ENCODE measurements at places on chromosomes 1 and 21.

DNA sequence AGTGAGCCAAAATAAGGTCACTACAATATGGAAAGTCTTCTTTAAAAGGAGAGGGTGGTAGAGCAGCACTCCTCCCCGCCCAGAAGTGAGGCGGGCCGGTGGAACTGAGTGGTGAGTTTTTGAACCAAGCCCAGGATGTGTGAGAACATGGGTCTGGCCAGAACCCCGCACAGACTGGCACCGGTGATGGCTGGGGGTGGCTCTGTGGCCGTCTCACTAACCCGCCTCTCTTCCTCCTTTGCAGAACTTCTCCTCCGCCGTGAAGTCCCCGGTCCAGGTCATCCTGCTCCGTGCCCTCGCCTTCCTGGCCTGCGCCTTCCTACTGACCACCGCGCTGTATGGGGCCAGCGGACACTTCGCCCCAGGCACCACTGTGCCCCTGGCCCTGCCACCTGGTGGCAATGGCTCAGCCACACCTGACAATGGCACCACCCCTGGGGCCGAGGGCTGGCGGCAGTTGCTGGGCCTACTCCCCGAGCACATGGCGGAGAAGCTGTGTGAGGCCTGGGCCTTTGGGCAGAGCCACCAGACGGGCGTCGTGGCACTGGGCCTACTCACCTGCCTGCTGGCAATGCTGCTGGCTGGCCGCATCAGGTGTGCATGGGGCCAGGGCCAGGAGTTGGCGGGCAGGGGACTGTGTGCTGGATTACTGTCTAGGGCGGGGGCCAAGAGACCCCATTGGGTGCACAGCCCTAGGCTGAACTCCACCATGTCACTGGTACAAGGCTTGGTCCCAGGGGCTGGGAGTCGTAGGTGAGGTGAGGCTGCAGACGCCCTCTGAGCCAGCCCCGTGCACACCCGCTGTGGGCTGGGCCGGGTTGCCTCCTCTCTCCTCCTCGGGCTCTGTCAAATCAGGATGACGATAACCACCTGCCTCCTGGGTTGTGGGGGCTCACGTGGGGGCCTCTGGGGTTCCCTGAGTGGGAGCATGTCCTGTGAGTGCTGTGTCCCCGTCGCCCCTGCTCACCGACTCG, 12.4 kb downstream of the TMEM201 start:
- DNase-seq, result no peak

DNA sequence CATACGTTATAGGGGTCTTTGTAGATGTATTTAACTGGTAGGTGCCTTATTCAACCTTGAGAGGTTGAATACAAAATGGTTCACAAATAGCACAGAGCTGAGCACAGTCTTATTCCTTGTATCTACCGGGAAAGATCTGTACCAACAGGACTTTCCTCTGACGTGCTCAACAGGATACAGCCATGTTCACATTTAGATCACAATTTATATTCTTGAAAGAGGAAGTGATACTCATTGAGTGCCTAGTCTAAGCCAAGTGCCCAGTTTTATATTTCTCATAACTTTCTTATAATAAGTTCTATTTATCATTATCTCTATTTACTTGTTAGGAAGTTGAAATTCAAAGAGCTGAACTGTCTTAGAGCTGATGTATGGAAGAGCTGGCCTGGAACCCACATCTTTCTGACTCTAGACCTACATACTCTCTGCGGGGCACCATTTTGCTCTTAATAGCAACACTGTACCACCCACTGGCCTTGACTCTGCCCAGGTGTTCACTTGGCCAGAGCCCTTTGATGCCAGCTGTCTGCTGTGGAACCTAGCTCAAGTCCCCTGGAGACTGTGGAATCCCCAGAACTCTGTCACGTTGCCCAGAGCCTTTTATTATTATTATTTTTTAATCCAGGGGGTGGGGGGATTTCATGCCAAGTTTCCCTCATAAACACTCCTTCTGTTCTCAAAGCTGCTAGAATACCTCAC, 156.2 kb downstream of the TPR start:
- DNase-seq, result no peak

DNA sequence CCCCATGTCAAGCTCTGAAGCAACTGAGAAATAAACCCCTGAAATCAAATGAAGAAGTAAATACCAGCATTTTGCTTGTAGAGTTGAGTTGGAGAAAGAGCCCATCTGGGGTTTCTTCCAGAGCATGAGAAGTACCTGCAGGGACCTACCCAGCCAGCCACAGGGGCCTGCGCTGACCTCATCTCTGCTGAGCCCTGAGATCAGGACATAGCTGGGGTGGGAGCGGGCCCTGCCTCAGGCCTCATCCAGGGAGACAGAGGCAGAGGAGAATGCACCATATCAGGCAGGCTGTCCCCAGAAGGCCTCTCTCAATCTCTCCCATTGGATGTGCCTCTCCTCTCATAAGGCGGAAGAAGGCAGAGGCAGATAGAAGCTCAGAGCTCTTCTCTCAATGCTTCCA, 27.6 kb downstream of the RUNX1 start:
- no peak for DNase-seq

GRCh38 chr1:66968574-66968973, 43.8 kb downstream of the MIER1 start:
- DNase-seq, result no peak

- no peak for DNase-seq
Observed at GRCh38 chr1:203085528-203086406, at the start of gene MYOG. TSS of gene MYOG (minus strand) at chr1:203086012. CDS start at chr1:203085961, 51 bp downstream.

DNA sequence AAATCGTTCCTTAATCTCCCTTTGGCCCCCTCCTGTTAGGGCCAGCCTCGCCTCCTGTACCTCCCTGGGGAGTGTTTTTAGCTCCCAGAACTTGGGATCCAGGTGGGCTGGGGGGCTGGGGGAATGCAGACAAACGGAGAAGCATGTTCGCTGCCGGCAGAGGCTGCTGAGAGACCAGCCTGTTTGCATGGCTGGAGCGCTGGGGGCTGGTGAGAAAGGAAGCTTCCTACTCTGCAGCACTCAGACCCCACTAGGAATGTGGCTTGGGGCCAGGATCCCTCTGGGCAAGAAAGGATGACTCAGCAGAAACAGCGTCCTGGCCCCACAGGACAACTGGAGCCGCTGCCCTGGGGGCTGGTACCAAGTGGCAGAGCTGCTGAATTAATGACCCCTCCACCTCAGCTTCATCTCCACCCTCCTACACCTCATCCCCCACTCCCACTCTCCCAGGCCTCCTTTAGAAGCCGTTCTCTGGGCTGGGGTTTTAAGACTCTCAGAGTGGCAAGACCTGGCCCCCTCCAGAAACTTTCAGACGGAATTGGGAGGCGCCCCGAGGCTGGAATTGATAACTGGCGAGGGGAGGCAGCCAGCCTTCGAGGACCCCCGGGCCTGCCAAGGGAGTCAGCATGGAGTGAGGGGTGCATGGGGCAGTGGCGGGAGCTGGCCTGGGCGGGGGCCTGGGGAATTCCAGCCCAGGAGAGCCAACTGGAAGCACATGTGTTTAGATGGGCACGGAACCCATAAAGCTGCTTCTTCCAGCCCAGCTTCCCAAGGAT, 28.5 kb upstream of the EPS8L3 start:
- DNase-seq, result no peak

DNA sequence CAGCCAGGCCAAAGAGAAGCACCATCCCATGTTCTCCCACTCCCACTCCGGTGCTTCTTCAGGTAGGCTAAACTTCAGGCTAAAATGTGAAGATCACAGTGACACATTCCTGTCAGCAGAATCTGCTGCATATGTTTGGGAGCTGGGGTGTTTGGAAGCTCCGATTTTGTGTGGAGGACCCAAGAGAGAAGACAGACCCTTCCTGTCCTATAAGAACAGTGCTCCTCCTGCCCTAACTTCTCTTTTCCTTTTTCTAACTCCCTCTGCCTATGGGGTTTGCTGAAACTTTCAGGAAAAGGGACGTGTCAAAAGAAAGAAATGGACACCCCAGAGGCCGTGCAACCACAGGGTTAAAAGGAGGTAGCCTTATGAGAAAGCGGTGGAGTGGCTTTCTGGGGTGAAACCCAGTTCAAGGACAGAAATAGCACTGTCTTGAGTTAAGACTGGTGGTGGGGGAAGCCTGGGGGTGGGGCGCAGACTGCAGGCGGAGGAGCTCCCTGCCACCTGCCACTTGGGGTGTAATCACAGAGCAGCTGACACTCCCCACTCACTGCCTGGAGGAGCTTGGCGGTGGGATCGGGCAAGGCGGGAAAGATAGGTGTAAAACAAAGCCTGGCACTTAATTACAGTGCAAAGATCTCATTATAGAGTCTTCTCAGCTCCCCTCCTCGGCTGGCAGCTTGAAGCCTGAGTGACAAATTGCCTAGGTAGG, 645 bp upstream of the TLR5 start:
- peak; percentile 37 for DNase-seq

DNA sequence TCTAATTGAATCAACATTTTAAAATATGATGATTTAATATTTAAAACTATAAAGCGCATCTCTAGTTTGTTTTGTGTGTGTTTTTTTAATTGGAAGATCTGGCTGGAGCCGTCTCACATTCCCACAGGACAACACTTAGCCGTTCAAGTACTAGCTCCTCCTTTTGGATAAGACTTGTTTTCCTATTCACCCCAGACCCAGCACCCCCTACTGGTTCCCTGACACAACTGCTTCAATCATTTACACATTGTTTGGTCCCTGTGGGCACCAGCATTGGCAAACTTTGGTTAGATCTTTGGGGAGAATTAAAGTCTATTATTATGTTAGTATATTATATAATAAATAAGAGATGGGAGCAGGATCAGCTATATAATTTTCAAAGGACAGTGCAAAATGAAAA, 34.5 kb downstream of the TYW3 start:
- no peak for DNase-seq

GRCh38 chr1:156196445-156196844, 2.5 kb downstream of the SLC25A44 start:
- no peak for DNase-seq

- no peak for DNase-seq
Observed at GRCh38 chr1:200401708-200402107, 8.1 kb downstream of the ZNF281 start.

DNA sequence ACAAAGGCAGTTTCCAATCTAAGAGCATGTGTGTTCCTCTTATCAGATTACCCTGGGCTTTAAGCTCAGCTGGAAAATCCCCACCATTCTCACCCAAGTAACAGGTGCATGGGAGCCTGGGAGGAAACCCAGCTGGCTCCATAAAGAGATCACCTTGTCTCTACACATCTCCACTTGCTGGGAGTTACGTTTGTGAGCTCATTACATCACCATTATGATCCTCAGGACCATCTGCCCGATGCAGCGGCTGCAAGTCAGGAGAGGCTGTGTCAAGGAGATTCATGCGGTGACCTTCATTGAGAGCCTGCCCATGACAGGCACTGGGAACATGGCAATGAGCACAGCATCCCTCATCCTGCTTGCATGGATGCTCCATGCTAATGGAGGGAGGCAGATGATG, 618.0 kb downstream of the NPHP4 start:
- DNase-seq, result no peak

DNA sequence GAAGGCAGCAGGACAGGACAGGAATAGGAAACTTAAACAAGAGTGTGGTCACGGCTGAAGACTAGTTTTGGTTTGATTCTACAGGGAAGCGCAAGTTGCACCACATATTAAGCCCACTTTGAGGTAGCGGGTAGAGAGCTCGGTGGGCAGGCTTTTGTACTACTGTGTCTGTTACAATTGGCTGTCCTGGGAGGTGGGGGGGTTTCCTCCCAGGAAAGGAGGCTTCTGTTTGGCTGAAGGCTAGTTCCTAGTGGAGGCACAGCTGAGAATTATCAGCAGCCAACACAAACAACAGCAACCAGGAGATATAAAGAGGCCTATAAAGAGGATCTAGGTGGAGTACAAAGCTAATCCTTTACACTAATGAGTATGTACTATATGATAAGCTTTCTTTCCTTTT, 62.7 kb downstream of the ZNF648 start:
- DNase-seq, result no peak

DNA sequence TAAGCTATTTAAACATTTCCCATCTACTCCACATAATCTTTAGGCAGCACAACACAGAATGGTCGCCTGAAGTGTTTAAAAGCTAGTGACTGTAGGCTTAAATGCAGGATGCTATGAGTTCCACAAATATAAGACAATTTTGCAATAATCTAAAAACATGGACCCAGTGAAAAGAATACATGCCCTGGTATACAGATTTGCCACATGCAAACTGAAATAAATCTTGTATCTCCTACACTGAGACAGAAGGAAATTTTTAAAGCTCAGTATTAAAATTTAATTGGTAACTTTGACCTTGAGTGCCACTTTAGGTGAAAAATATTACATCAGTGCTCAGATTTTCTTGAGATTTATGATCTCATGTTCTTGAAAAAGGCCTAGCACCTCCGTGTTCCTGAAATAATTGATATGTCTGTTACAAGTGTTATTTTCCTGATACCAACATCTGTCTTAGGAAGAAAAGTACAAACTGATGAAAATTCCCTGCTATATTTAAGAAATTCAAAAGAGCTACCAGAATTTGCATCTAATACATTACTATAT, 285.5 kb downstream of the VAV3 start:
- DNase-seq, result no peak

Measured in CD4-positive, alpha-beta T cell treated with Interferon gamma for 1 hour (primary cell).